Lung (tissue), 17 donors: ENCODE measurements at places on chromosomes 16 and 17.

GRCh38 chr16:4082474-4083044 lies 33.7 kb downstream of the ADCY9 start:
- DNase-seq, result no peak

- no peak for DNase-seq
Observed at GRCh38 chr16:14354561-14355351, 275.3 kb downstream of the PARN start.

DNA sequence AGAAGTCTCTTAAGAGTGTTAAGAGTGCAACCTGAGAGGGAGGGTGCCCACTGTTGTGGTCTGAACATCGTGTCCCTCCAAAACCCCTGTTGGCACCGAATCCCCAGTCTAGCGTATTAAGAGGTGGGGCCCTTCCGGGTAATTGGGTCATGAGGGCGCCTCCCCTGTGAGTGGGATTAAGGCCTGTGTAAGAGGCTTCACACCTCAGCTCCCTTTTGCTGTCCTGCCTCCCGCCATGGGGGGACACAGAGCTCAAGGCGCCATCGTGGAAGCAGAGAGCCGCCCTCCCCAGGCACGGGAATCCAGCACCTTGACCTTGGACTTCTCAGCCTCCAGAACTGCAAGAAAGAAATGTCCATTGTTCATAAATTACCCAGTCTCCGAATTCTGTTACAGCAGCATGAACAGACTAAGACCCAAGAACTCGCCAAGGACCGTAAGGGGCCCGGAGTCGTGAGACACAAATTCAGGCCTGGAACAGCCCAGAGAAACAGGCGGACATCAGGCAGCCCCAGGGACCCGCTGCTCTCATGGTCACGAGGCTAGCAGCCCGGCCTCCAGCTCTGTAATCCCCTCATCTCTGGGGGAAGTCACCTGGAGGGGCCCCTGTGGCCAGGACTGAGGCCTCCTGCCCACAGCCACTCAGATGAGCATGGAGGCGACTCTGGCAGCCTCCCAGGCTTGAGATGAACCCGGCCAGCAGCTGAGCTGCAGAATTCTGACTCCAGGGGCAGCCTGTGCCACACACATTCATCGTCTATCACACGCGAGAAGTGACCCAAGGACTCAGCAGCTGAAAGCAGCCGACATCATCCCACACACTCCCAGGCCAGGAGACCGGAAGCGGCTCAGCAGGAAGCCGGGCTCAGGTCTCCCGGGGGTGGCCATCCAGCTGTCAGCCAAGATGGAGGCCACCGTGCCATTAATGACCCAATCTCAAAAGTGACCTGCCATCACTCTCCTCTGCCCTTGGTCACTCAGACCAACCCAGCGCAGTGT lies 12.8 kb upstream of the CHMP6 start:
- no peak for DNase-seq

DNA sequence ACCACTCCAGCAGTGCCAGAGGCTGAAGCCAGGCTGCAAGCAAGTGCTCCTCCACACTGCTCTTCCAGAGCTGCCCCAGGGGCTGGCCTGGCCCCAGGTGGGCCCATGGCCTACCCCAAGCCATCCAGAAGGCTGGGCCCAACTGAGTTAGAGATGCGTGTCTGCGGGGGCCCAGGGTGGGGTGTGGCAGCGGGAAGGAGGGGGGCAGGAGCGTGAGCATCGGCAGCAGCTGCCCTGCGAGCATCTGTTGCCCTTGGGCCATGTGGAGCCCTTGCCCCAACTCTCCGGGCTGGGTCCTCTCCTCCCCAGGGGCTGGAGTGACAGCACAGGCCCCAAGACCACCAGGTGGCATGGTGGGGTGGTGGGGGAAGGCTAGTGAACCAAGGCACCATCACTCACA lies 7.3 kb upstream of the SREBF1 start:
- DNase-seq, result no peak

DNA sequence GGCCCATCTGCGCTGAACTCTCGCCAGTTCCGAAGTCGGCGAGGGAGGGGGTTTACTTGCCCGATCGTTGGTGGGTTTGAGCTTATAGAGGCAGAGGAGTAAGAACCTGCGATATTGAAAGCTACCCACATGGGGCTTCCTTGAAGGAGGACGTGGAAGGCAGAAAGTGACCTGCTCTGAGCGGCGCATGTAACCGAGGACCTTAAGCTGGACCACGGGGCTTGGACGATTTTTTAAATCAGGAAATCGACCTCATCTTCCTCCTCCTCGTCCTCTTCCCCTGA lies 2.0 kb downstream of the PRAC2 start:
- DNase-seq, result no peak

GRCh38 chr16:50842589-50842988 lies 100.7 kb downstream of the CYLD start:
- no peak for DNase-seq

GRCh38 chr16:84467256-84467655 lies 37.2 kb downstream of the MEAK7 start:
- DNase-seq, result no peak

DNA sequence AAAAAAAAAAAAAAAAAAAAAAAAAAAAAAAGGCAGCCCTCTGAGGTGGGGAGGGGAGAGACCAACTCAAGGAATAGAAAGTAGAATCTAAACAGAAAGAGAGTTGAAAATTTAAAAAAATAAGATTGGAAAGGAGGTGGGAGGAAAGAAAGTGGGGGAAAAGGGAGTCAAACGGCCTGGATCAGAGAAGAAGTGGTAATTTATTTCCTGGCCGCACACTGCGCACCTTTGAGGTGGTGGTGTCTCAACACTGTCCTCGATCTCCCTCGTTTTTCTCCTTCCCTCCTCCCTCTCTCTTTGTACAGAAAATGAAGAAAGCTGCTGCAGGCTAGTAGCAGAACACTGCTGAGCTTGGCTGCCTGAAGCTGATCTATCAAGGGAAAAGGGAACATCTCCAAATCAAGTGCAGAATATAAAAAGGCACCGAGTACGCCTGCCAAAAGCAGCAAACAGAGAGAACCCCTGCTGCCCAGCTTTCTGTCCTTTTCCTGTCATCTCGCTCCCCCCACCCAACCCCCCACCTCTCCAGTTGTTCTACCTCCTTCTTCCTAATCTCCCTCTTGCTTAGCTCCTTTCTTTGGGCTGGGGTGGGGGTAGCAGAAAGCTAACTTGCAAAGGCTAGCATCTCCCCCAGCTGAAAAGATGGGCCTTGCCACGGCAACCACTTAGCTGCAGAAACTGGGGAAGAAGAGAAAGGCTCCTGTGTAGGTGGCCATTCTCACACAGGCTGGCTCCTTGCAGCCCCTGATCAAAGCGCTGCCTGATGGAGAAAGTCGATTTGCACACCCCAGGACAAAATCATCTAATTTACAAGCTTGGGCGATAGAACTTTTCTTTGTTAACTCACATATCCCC lies 22.5 kb downstream of the AXIN2 start:
- DNase-seq, result peak; percentile 54

GRCh38 chr17:36650096-36650775 lies 48.9 kb downstream of the MRM1 start:
- no peak for DNase-seq

DNA sequence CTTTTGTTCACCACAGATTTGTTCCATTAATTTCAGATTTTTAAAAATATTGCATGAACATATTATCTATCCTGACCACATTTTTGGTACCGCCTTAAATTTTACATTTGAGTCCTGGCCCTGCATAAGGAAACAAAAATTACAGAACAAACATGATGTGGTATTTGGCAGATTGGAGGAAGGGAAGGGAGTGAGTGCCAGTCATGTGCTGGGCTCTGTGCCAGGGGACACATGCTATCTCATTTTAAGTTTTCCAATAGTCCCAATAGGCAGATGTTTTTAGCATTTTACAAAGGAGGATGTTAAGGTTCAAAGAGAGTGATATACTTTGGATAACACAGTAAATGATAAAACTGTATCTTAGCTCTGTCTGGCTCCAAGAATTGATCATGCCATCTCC lies 185.1 kb downstream of the CDK5R1 start:
- peak; percentile 54 for DNase-seq

- DNase-seq, result no peak
Observed at GRCh38 chr16:2053211-2053610, 5.4 kb downstream of the TSC2 start.

DNA sequence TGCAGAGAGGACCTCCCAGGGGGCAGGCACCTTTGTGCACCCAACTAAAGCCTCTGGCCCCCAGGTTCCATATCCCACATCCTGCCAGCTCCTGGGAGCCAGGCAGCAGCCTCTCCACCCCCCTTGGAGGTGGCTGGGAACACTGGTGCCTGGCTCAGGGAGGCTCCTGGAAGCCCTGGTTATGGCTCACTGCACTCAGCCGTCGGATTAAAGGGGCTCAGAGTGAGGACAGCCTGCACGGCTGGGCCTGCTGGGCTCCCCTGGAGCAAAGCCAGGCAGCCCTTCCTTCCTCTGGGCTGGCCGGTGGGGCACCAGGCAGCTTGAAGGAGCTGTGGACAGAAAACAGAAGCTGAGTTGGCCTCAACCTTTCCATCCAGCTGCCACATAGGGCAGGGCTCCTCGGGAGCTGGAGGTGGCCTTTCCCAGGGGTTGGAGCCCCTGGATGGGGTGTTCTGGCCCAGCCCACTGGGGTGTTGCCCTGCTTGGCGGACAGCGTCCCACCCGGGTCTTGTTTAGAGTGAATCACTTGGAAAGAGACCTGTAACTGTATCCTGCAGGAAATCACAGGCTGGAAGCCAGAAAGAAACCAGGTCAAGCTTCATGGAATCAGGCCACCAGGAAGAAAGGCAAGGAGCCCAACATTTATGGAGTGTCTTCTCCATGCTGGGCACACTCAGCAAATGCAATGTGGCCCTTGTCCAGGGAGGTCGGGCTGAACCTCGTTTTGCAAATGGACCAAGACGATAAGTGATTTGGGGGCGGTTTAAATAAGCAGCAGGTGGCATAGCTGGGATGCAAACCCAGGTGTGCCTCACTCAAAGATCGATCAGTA lies 253.3 kb downstream of the SOX9 start:
- no peak for DNase-seq

- no peak for DNase-seq
Observed at GRCh38 chr16:2008009-2008526, 1.6 kb downstream of the ZNF598 start.

- no peak for DNase-seq
Observed at GRCh38 chr16:21060027-21060510, 90.6 kb downstream of the DNAH3 start.

DNA sequence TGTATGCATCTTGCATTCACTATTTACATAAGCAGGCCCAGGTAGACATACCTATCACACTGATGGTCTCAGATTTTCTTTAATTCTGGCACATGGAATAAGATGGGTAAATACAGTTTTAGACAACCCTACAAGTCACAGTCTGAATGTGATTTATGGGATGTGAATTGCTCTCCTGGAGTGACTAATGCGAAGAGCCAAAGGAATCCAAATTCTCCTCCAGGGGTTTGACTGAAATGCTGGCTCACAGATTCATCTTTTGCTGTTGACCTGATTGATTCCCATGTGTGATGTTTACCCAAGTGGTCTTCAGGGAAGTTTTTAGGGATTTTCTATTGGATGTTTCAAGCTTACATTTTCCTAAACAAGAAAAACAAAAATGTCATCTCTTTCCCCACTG lies 277.9 kb upstream of the MON1B start:
- no peak for DNase-seq

DNA sequence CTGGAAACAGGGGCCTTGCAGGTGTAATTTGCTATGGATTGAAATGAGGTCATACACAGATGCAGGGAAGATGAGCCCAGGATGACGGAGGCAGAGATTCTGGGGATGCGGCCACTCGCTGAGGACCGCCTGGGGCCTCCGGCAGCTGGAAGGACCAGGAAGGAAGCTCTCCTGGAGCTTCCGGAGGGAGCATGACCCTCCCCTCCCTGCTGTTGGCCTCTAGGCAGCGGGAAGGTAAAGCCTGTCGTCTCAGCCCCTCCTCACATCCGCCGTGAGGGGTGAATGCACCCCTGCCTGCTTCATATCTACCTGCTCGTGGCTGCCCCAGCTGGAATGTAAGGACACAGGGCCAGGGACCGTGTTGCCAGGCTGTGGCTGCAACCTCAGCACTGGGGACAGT lies 29.1 kb upstream of the ZNF469 start:
- no peak for DNase-seq

GRCh38 chr16:67240506-67240905 lies 6.8 kb downstream of the FHOD1 start:
- DNase-seq, result peak; percentile 72

- DNase-seq, result no peak
Observed at GRCh38 chr17:70006159-70006558, 68.9 kb upstream of the KCNJ16 start.

DNA sequence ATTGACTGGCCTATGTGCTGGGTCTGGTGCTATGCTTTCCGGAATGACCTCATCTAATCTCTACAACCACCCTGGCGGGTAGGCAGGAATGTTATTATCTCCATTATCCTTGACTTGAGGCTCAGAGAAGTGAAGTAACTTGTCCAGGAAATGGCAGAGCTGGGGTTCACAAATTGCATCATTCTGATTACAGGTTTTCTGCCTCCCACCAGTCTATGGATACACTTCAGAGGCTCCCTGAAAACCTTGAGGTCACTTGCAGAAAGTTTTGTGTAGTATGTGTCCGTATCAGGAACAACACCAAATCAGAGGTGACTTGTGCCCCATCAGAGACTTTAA lies 19.1 kb downstream of the NOD2 start:
- DNase-seq, result no peak

GRCh38 chr16:26733710-26734109 lies 333.0 kb upstream of the C16orf82 start:
- DNase-seq, result no peak

- no peak for DNase-seq
Observed at GRCh38 chr17:22703786-22704441, 1011.6 kb downstream of the KCNJ18 start.

- no peak for DNase-seq
Observed at GRCh38 chr17:19958023-19958422, 19.6 kb downstream of the AKAP10 start.

GRCh38 chr16:692356-693108 lies 2.3 kb upstream of the WDR24 start:
- no peak for DNase-seq

- DNase-seq, result peak; percentile 75
Observed at GRCh38 chr17:40615068-40615840, 32.4 kb downstream of the SMARCE1 start.

DNA sequence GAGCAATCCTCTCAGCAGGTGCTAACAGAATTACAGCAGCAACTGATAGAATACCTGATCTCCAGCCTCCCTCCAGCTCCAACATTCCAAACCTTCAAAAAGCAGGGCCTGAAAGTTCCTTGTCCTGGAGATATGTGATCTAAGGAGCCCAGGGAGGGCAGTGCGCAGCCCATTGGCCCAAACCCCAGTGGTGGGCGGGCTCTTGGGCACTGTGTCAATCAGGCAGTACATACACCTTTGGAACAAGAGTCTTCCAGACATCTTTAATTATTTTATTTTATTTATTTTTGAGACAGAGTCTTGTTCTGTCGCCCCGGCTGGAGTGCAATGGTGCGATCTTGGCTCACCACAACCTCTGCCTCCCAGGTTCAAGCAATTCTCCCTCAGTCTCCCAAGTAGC lies 24.2 kb downstream of the SLC12A3 start:
- no peak for DNase-seq
